Stimulated activated CD8-positive, alpha-beta memory T cell treated with anti-CD3 and anti-CD28 coated beads, Interleukin-15, amount 100 ng/mL, for 24 hours (primary cell): ENCODE measurements at places on chromosomes 2 and 18.

DNA sequence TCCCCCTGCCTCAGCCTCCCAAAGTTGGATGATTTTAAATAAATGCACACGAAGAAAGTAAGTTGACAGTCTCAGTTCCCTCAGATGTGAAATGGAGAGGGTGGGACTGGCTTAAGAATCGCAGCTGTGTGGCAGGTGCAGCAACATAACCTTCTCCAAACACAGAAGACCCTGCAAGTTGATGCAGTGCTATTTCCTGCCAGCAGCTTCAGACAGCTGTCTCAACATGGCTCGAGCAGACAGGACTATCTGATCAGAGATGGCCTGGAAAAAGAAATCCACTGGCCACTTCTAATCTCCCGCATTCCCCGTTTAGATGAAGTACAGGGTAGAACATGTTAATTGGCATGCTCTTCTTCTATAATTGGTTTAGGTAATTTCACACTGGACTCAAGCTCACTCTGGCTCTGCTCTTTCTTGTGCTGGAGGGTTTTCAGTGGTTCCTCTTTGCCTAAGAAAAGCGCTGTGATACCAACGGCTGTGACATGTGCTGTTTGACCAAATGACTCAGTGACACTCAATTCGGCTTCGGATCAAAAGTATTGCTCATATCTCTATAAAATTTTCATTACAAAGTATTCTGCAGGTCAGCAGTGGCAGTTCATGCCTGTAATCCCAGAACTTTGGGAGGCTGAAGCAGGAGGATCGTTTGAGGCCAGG, 40.2 kb downstream of the MYOM1 start:
- DNase-seq = no peak

DNA sequence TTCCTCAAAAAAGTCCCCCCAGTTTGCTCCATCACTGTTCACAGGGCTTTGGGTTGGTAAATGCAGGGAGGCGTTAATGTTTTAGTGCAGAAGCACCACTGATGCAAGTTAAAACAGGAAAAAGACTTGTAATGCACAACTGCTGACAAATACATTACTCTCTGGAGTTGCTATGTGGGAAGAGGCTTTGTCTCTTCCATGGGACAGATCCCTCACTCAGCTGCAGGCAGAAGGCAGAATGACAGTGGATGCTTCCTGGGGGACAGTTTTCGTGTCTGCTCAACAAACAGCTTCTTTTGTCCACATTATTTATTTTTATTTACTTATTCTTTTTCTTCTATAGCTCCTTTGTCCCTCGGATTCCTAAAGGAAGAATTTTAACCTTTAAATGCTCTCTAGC, 22.7 kb upstream of the KCNE4 start:
- no peak for DNase-seq

- DNase-seq = no peak
These were observed 155.4 kb downstream of the FAM210A start for GRCh38 chr18:13570856-13571495.

- DNase-seq = no peak
These were observed 2.1 kb upstream of the PCBP1 start for GRCh38 chr2:70084973-70085710.

- DNase-seq = no peak
These were observed 30.3 kb downstream of the SULT1C4 start for GRCh38 chr2:108407864-108408729.

DNA sequence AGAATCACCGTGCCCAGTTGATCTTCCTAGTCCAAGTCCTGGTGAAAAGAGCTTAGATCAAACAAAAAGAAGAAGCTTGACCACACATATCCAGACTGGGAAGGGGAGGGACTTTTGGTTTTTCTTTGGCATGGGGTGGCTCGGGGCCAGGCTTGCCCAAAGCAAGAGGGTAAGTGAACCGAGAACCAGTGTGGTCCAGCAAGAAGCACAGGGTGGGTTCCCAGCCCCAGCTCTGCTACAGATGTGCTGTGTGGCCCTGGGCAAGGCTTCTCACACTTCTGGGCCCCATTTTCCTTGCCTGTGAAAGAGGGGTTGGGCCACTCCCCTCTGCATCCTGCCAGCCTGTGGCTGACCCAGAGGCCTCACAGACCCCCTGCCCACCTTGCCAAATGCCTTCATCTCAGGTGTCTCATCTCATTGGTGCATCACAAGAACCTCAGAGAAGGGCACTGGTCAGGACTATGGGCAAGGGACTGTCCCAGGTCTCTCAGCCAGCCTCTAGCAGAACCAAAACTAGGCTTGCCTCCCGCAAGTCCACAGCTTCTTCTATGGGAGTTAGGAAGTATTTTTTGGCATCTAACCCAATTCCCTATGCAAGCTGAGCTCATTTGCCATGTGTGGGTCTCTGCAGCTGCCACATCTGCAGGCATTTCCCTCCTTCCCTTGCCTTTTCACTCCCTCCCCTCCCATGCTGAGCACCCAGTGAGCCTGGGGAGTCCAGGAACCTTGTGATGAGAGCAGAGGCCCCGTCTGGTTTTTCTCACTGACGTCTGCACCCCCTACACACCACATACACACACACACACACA, 6.9 kb downstream of the ATP6V1B1 start:
- no peak for DNase-seq
